Trophoblast cell (in vitro differentiated cells and primary cell): ENCODE measurements at places on chromosomes 2 and 18.

- no peak for DNase-seq
Observed at GRCh38 chr2:17035010-17035409, 369.4 kb upstream of the CYRIA start.

GRCh38 chr2:134783912-134784311 is 54.5 kb upstream of the ACMSD start:
- peak; percentile 16 for DNase-seq

GRCh38 chr2:181131584-181131983 is 151.2 kb downstream of the UBE2E3 start:
- DNase-seq: no peak

GRCh38 chr2:227464851-227465250 is 7.1 kb upstream of the AGFG1 start:
- peak; percentile 65 for DNase-seq

- no peak for DNase-seq
Observed at GRCh38 chr2:18247282-18248110, 313.0 kb downstream of the RDH14 start.

DNA sequence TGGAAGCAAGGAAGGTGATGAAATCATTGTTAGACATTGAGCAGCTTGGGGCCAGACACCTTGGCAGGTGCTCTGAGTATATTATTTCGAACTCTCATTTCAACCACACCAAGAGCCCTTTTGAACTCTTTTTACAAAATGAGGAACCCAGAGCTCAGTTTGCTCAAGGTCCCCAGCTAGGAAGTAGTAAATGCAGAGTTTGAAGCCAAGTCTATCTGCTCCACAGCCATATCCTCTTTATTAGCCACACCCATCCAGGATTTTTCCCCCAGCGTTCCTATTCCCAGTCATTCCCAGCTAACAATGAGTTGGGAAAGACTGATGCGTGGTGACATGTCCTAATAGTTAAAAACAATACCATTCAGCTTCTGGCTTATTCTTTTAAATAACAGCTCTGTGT is 40.2 kb downstream of the SEMA4F start:
- no peak for DNase-seq

DNA sequence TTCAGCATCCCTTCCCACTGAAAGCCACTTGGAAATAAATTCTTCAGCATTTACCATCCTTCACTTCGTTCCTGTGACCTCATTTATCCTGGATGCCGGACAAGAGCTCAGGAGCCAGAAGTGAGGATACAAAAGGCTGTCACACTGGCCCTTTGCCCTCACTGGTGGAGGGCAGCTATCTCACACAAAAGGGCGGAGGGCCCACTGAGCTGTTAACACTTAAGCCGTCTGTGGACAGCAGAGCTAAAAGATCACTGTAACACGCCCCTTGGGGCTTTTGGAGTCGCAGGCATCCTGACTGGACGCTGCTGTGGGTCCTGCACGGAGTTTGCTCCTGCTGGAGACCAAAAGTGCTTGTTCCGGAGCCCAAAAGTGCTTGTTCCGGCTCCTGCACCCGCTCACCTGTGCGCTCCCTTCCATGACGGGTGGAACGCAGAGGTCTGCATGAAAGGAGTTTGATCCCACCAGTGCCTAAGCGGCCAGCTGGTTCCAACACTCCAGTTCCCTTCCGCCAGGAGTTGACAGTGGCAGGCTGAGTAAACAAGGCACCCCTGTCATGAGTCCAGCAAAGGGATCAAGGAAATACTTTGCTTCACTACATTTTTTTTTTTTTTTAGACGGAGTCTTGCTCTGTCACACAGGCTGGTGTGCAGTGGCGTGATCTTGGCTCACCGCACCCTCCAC is 572.0 kb upstream of the LINC00305 start:
- no peak for DNase-seq

DNA sequence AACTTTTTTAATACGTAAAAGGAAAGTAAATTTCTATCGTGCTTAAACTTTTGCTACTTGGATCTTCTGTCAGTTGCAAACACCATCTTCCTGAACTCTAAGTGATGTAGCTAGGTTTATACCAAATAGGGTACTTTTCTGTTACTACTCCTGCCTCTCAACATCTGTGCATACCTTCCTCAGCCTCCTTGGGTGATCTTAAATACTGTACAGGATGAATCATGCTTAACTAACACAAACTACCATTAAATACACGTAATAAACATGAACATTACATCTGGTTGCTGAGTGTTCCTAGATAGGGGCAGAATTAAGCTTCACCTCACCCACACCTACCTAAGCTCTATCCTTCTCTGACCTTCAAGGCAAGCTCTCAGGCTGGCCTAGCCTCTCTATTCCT is 398.0 kb downstream of the TXNL1 start:
- no peak for DNase-seq

GRCh38 chr2:119438726-119439284 is 7.2 kb downstream of the TMEM37 start:
- DNase-seq: no peak

- no peak for DNase-seq
Observed at GRCh38 chr2:134269230-134269629, 15.4 kb downstream of the MGAT5 start.

DNA sequence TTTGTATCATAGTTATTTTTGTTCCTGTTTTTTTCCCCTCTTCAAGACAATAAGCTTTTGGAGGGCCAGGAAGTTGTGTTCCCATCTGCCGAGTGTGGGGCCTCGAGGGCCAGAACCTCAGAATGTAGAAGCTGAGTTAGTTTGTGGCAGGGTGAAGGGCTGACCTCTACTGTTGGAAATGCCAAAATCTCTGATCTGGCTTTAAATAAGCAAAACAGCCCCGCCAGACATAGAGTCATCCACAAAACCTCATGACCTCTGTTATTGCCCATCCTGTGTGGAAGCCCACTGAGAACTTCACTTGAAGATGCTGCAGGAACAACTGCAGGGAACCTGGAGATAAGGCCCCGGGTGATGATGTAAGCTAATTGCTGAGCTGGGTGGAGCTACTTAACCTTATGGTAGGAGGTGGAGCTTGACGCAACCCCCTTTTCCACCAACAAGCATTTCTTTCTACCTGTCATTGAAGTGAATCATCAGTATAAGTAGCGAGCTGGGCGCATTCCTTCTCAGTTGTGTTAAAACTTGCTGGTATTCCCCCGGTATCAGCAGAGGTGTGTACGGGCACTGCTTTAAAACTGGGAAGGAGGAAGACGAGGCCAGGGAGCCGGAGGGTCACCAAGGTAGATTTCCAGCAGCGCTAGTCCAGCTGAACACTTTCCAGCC is 177.2 kb downstream of the NEDD4L start:
- peak; percentile 94 for DNase-seq

DNA sequence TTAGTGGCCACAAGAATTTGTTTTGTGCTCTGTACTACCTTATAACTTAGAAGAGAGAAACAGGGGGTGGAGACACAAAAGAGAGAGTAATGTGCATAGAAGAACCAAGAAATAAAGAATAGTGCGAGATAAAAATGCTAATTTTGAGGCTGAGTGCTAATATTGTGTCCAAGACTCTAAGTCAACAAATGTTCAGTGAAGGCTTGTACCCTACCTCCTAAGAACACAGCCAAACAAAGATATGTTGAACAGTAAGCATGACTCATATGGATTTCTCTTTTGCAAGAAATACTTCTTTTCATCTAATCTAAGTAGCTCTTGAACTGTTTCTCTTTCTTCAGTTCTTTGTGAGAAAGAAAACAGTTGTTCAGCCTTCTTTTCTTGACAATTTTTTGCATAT is 45.2 kb downstream of the GAREM1 start:
- DNase-seq: no peak

GRCh38 chr2:8642366-8643068 is 39.3 kb upstream of the ID2 start:
- no peak for DNase-seq

GRCh38 chr18:45764000-45764686 is 40.2 kb downstream of the SLC14A1 start:
- DNase-seq: no peak
